ENCODE measurements at places on chromosomes 11 and 22.

DNA sequence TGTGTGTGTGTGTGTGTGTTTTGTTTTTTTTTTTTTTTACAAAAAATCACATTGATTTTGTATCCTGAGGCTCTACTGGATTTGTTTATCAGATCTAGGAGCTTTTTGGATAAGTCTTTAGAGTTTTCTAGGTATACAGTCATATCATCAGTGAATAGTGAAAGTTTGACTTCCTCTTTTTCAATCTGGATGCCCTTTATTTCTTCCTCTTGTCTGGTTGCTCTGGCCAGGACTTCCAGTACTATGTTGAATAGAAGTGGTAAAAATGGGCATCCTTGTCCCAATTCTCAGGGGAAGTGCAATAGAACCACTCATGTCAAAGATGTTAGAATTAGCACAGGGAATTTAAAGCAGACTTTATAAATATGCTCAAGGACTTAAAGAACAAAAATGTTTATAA lies 32.6 kb upstream of the PRDM11 start:
- no peak for DNase-seq

- no peak for DNase-seq
Measured at GRCh38 chr22:30830907-30831306, 136.2 kb downstream of the OSBP2 start.

GRCh38 chr22:37018815-37019308 lies 385 bp downstream of the TST start:
- DNase-seq = peak; percentile 70

DNA sequence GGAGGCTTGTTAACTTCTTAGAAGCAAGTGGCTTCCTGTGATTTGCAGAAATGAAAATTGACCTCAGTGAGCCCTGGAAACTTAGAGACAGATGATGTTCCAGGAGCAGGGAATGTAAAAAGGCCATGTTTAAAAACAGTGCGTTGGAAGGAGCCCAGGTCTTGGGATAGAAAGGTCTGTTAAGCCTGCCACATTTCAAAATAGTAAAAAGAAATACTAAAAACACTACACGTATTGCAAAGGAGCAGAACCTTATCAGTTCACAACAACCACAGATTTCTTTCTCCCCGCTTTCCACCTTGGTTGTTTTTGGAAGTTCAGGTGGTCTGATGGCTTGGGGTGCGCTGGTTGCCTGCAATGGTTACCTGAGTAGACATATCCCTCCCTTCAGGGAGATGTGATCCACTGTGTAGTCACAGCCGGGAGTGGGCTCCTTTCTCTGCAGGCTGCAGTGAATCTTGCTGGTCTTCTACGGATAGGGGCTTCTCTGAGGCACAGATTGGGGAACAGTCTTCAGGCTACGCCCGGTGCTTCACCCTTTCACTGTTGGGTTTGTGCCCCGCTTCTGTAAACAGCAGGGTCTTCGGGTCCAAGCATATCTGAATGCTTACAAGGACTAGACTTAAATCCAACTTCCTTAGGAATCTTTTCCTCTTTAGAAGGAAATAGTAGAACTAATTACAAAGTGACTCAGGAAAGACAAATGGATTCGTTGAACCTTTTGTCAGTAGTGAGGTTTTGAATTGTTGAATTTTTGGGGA lies 1.9 kb downstream of the TEAD1 start:
- DNase-seq = no peak

DNA sequence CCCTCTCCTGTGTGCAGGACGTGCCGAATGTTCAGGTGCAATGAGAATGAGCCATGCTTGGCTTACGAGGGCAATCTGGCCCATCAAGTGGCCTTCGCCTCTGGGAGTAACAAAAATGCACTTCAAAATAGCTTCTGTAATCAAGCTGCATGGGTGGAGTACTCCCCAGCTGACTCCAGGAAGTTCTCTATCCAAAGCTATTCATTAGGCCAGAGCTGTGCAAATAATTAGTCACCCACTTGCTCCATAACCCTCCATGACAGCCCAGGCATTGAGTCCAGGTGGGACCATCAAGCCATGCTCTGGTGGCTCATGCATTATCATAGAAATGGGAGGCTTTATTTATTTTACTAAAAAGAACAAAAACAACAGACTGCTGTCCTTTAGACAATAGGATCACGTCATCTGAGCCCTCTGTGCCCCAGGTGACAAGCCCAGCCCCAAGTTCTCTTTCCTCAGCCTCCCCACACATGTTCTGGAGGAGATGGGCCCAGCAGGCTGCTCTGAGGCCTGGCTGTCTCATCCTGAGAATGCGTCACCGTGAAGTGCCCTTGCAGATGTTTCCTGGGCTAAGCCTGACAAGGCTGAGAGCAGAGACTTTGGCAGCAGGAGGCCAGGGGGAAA lies 244.7 kb downstream of the ETS1 start:
- DNase-seq = no peak

DNA sequence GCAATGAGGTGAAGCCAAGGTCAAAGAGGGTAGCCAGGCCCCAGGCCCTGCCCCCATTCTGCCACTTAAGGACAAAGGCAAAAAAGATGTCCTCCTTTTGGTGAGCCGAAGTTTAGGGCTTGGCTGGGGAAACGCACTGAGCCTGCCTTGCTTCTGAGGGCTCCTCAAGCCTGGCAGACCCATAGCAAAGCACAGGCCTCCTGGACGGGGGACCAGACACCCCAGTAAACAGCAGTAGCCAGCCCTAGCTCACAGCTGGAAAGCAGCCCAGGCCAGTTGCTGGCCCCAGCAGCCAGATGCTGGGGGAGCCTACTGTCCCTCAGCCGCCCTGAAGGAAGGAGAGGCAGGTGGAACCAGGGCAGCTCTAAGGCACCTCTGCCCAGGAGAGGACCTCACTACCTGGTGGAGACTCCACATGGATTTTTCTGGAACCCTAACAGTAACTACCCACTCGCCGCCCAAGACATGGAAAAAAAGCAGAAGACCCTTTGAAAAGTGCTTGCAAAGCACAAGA lies 3.8 kb upstream of the PYGM start:
- DNase-seq = no peak

- no peak for DNase-seq
Measured at GRCh38 chr22:49426098-49426497, 401.6 kb downstream of the BRD1 start.

GRCh38 chr11:66291706-66292542 lies at the start of gene TMEM151A:
TSS of gene TMEM151A (plus strand) at chr11:66291894. CDS start at chr11:66292014, 120 bp downstream.
- no peak for DNase-seq

- peak; percentile 61 for DNase-seq
Measured at GRCh38 chr11:67632175-67632981, 2.6 kb upstream of the NUDT8 start.

GRCh38 chr11:63708764-63709163 lies 27.5 kb downstream of the RTN3 start:
- no peak for DNase-seq

DNA sequence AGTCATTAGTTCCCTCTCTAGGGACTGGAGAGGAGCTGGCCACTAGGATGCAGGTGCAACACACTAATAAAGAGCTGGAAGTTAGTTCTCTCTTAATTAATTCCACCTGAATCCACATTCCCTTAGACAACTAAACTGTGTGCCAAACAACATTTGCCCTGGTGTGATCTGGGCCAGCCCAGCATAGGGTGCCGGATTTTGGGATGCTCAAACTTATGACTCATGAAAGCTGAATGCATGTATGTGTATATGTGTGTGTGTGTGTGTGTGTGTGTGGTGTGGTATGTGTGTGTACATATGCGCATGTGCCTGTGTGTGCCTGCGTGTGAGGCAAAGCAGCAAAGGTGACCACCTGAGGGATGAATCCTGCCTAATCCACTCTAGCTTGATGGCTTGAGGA lies 110.7 kb downstream of the EHF start:
- no peak for DNase-seq

DNA sequence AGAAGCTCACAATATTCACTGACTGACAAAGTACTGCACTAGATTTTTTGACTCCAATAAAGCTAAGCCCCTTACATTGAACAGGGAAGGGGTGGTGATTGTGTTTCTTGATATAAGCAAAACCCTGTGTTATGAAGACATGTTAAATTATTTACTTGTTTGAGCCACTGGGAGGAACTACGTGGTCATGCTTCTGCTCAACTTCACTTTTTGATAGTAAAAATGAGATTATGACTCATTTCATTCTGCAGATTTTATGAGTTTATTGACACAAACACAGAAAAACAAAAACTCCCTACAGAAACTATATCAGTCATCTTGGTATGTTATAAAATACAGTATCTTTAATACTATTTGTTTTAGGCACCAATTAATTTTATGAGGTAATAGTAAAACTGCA lies 124.7 kb downstream of the CADM1 start:
- no peak for DNase-seq

- DNase-seq = no peak
Measured at GRCh38 chr22:24503843-24504338, 8.8 kb downstream of the UPB1 start.

GRCh38 chr11:32172848-32173834 lies 82.3 kb downstream of the RCN1 start:
- DNase-seq = peak; percentile 45

GRCh38 chr11:130216221-130216550 lies 56.6 kb downstream of the ST14 start:
- no peak for DNase-seq

DNA sequence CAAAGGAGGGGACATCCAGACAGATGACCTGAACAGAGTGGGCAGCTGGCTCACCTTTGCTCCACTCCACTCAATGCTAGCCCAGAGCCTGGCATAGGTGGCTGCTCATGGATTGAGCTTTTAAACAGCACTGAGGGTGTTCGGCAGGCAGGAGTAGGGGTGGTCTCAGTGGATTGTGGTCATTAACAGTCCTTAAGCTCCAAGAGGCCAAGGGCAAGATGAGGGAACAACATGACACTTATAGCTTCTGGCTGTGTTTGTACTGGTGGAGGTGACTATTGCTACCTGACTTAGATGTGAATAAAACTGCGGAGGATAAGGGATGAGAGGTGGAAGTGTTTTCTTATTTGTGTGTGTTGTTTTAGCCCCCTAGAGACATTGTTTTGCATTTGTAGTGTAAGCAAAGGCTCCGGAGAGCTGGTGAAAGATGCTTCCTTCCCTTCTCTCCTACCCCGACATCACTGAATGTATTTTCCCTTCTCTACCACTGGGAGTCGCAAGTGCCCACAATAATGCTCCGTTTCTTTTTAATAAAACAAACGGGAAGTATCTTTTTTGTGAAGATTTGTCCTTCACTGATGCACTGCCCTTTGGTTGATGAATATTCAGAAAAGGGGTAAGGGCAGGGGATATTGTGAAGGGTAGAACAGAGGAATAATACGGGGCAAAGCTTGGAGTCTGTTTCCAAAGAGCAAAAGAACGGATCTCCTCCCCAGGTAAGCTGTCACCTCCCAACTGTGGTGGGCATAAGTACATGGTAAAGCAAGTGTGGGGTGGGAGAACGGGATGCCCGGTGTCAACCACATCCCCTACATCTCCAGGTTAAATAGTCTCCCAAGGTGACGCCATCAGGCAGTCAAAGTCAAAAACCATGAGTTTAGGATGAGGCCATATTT lies 27.5 kb upstream of the MTNR1B start:
- DNase-seq = no peak

DNA sequence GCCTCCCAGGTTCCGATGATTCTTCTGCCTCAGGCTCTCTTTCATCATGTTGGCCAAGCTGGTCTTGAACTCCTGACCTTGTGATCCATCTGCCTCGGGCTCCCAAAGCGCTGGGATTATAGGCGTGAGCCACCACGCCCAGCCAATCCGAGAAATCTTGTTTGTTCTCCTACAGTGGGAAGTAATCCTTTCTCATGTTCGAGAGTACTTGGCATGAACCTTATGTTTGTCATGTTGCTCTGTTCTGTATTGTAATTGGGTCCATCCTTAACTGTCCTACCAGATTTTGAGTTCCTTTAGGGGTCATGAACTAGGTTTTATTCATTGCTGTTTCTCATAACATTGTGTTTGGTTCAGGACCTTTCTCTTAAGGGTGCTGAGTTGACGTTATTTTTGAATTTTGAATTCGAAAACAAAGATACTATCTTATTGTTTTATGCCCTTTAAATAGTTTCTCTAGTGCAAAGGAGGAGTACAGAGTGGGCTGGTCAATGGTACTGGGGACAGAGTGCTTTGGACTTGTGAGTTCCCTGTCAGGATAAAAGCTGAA lies 113.4 kb upstream of the RRM1 start:
- no peak for DNase-seq

GRCh38 chr11:69510471-69511357 lies 29.3 kb downstream of the LINC01488 start:
- DNase-seq = no peak

Data from liver (tissue), 10 donors.